Activated naive CD4-positive, alpha-beta T cell treated with anti-CD3 and anti-CD28 coated beads, Interleukin-2, amount 50 U/mL, for 72 hours (primary cell): ENCODE measurements at places on chromosomes 3 and 15. TPM values are rescaled to one million over a fixed set of nuclear protein-coding genes. Genes with fewer than 3 reads are reported as not detected.

DNA sequence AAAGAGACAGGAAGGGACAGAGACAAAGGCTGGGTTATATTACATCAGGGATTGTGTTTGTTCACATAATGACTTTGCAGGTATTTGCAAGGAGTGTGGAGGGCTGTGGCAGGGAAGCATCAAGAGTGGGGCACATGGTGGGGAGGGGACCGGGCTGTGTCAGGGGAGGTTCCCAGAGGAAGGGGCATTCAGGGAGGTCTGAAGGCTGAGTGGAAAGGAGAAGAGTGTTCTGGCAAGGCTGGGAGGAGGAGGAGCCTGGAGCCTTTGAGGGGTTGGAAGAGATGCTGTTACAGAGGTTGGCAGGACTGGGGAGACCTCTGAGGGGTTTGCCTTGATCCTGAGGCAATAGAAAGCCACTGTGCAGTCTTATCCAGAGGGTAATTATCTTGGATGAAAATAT is 49.4 kb downstream of the EXOG start:
- DNase-seq, result no peak

DNA sequence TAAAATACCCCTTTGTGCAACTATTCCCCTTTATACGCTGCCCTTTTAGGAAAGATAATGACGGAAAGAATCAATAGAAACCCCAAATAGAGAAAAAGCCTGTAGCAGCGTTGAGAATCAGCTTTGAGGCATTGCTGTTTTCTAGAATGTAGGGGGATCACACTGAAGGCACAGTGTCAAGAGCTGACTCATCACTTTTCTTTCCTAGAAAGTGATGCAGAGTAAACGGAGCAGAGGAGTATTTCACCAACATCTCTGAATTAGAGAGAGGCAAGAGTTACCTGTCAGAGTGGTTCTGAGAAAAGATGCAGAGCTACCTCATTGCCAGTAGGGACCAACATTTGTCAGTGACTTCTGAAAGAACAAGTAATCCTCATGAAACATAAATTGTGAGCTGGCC is 269.8 kb upstream of the TMC3 start:
- no peak for DNase-seq

GRCh38 chr15:92091155-92091734 is 237.7 kb downstream of the SLCO3A1 start:
- no peak for DNase-seq

DNA sequence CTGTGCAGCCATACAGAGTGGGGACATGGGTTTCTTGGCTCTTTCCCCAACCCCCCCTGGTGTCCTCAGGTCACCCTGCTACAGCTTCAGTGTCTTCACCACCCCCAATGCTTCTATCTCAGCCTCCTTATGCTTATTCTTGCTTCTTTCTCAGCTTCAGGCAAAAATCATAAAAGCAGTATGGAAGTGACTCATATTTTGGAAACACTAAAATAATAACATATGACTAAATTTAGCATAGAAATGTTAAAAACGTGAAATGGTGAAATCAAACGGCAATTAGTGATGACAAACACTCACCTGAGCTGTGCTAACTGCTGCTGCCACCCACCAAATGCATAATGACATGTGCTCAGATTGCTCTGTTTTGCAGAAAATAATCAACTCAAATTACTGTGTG is 475.2 kb upstream of the EPHA3 start:
- no peak for DNase-seq

The COL6A6 gene
- total RNA-seq, result not detected

DNA sequence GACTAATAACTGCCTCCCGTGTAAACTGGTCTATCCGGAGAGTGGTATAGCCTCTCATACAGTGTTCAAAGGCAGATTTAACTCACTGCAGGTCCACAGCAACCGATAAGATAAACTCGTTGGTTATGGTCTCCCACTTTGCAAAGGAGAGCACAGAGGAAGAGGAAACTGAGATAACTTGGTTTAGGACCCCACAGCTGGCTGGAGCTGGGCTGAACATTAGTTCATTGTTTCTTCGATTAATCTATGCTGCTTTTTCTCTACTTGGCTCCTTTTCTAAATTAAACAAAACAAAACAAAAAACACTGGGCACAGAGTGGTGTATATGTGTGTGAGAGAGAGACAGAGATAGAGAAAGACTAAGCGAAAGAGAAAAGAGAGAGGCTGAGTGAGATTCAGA is 5.0 kb upstream of the DLG1 start:
- DNase-seq, result no peak

GRCh38 chr3:43786102-43786501 is 95.4 kb downstream of the ABHD5 start:
- peak; percentile 11 for DNase-seq

DNA sequence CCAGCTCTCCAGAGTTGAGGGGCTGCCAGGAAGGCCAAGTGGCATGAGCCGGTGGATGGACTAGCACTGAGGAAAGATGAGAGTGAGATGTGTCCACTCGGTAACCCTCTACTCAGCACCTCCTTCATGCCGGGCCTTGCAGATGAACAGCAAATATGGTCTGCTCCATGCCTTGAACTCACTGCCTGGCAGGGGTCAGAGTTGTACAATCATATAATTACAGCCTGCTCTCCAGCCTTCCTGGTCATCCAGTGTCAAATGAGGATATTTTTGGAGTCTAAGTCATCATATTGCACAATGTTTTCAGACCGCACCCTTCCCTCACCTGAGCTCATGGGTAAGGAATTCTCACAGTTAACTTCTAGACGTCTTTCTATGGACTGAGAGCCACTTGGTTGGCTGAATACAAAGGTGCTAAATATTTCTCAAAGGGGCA is 4.9 kb downstream of the MGLL start:
- DNase-seq, result no peak

DNA sequence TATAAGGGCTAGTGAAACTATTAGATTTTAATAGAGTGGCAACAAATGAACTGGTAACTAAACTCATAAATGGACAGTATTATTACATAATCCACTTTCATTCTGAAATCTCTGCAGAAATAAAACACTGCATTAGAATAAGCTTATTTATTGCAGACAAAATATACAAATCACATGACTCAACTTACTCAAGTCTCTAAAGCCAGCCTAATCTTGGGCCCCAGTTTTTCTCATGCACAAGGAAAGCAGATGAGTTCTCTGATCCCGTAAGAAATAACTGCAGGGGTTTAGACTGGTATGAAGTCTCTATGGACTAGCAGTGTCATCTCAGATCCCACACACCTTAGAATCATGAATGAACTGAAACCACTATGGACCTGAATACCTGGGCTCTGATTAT is 5.8 kb downstream of the DLG1 start:
- no peak for DNase-seq

GRCh38 chr15:44482090-44482489 is 54.7 kb downstream of the CTDSPL2 start:
- no peak for DNase-seq

DNA sequence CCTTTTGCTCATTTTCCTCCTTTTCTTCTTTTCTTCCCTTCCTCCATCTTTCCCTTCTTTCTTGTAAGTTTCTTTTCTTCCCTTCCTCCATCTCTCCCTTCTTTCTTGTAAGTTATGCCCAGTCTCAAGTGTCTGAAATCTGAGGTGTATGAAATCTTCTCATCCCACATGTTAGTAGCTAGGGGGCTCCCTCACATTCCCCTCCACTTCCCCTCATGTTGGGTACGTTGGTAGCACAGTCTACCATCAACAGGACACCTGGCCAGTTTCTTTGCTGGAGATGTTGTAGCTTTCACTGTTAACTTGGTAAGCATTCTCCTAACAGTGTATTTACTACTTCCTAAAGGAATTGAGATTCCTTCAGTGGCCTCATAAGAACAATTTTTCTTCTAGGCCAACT is 133.9 kb downstream of the ALDH1A2 start:
- DNase-seq, result no peak

The PEX11A gene
- total RNA-seq, result 3.0 TPM

The REC114 gene
- not detected for total RNA-seq

DNA sequence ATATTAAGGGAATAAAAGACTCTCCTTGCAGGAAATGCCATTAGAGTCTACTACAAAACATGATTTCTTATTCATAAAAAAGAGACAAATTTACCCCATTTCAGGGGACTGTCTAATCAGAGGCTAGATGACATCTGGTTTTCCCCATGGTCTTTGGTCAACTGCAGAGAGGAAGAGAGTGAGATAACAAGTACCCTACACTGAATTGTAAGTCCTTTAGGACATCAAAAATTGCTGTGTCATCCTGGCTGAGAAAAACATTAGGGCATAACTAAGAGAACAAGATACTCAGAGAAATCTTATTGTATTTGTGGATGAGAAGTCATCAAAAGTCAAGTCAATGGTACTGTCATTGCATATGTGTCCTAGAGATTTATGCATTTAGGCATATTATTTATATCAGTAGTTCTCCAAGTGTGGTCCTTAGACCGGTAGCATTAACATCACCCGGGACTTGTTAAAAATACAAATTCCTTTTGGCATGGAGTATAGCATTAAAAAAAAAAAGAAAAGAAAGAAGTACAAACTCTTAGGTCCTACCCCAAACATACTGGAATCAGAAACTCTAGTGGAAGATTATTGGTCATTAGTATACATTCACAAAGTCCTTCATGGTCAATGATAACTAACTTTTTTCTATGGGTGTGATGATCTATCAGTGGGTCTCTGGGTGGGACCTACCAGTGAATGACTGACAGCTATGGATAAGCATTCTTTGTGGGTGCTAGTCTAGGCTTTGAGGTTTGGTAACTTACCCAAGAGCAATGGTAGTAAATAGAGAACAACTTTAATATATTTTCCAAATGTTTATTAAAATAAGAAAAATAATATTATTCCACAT is 29.0 kb upstream of the TBC1D5 start:
- DNase-seq, result no peak

GRCh38 chr3:187958432-187959003 is 195.4 kb upstream of the LPP start:
- no peak for DNase-seq

The TP63 gene
- total RNA-seq, result 0.68 TPM

The CCR4 gene
- 19.0 TPM for total RNA-seq

The CISH gene
- total RNA-seq, result 258 TPM

The SORD gene
- total RNA-seq, result 14.8 TPM

DNA sequence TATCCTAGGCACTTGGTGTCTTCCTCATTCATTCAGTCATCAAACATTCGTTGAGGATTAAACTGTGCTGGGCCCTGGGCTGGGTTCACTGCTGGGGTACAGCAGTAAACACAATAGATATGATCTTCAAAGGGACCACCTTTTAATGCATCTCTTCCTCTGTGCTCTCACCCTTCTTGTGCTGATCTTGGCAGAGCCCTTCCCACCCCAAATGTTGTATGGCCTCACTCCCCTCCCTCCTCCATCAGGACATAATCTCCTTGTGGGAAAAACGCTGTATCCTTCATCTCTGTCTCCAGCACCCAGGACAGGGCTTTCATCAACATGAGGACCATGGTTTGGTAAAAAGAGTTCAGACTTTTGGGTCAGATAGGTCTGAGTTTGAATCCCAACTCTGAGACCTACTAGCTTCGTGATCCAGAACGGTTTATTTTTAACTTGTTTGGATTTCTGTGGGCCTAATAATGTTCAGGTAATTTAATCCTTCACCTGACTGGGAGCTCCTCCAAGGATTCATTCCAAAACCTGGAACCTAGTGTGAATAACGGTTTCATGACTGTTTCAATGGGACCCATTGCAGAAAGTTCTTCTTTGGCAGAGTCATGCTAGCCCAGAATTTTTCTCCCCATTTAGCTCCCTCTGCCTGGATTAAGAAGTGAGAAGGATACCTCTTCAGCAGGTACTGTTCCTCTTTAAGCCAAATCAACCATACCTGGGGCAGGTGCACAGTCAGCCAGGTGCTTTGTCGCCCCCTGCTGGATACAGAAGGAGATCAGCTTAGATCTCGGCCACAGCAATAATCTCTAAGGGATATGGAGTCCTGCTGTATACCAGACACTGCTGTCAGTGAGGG is 5.2 kb upstream of the WNT7A start:
- peak; percentile 79 for DNase-seq

DNA sequence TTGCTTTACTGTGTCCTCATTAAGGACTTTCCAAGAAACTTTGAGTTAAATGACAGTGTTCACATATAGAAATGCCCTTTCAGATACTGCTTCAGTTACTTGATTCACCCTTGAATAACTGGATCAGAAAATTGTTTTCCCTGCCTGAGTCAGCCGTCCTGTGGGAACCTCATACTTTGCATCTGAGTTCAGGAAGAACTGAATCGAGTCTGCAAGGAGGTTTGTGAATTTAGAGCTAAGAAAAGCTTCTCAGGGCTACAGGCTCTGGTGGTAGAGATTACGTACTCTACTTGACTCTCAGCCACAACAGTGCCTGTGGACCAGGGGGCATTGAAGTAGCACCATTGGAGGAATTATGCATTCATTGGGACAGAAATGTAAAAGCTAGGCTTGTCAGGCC is 252.4 kb upstream of the C2CD4B start:
- no peak for DNase-seq

The ITIH1 gene
- not detected for total RNA-seq

- DNase-seq, result no peak
These were observed 3.0 kb downstream of the ITIH4 start for GRCh38 chr3:52827441-52827840.

GRCh38 chr15:45187578-45187893 is 230 bp downstream of the SHF start:
- DNase-seq, result no peak

The P2RY14 gene
- total RNA-seq, result 0.68 TPM

The CD86 gene
- total RNA-seq, result 0.14 TPM

The COMMD4 gene
- total RNA-seq, result 85.6 TPM

DNA sequence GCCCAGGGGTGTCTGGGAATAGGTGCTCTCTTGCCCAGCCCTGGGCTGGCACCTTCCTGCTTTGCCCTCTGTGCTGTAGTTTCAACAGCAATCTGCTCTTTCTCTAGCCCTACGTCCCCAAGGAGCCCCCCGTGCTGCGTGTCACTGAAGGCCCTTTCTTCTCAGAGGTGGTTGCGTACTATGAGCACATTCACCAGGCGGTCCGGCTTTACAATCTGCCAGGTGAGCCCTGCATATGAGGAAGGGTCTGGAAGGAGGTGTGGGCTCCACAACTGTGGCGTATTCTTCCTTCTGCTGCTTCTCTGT is 9.6 kb downstream of the MAN2A2 start:
- no peak for DNase-seq

GRCh38 chr15:59622289-59622688 is 10.7 kb downstream of the GCNT3 start:
- DNase-seq, result peak; percentile 63

DNA sequence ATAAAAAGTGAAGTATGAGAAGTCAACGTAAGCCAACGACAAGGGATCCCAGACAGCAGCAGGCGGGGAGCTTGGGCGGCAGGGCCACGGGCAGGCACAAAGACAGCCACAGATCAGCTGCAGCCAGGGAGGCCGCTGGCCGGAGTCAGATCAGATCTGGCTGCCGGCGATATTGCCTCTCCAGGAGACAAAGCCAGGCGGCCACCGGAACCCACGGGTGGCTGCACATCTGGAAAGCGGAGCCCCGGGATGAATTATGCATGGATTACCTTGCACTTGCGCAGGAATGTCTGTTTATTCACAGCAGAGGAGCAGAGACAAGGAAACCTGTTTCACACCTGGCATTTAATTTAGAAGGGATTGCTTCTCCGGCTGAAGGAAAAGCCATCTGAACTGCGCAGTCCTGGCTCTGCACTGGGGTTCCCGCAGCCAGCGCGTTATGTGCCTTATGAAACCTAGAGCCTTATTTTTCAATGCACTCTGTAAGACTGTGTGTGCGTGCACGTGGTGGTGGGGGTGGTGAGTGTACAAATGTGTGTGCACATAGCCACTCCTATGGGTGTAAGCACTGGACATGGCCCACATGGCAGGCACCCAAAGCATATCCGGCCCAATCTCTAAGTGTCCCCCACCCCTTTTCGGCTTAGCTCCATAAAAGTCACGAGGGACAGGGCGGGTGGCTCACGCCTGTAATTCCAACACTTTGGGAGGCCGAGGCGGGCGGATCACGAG is 427.8 kb upstream of the MCTP2 start:
- DNase-seq, result no peak

The CHRD gene
- total RNA-seq, result 0.49 TPM
